SK-N-DZ (cell line): ENCODE measurements at places on chromosomes 1 and 21.

DNA sequence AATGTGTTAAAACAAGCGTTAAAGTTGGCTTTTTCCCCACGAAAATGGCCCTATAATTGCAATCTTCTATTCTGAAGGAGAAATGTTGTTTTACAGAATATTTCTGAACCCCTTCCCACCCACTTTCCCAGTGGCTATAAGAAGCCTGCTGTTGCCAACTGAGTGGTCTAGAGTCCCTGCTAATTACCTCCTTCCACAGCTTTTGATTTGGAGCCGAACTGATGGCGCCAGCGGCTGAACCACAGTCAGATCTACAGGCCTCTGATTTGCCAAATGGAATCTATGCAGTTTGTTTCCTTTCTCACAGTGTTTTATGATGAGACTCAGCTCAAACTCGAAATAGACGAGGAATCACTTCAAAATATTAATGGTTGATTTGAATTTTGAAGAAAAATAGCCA is 76.0 kb upstream of the C1orf105 start:
- DNase-seq, result no peak

- DNase-seq, result no peak
These were observed 86.7 kb downstream of the DDX20 start for GRCh38 chr1:111842411-111842810.

DNA sequence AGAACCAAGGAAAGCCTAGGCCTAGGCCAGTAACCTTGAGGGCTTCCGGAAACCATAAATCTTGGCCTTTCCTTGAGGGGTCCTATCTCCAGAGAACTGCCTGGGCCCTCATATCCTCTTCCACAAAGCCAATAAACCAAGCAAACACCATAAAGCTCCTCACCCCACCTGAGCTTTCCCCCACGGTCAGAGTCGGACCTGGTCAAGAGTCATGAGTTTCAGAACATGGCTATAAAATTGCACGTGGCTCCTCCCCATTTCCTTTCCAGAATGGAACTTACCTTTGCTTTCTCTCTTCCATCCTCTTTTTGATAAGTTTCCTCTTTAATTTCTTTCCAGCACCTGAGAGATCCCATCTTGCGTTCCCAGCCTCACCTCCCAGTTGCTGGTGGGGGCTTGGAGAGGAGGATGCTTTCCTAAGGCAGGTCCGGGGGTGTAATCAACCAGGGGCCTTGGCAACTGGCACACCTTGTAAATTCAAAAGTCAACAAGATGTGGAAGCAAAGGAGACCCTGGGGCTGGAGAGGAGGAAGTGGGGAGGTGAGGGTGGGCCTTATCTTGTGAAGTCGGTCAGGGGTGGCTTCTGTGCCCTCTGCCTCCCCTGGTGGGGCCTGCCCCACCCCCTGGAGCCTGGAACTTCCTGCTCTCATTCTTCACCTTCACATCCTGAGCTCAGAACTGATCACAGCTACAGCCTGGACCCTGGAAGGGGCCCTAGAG is 259.9 kb downstream of the FOXD2 start:
- no peak for DNase-seq

DNA sequence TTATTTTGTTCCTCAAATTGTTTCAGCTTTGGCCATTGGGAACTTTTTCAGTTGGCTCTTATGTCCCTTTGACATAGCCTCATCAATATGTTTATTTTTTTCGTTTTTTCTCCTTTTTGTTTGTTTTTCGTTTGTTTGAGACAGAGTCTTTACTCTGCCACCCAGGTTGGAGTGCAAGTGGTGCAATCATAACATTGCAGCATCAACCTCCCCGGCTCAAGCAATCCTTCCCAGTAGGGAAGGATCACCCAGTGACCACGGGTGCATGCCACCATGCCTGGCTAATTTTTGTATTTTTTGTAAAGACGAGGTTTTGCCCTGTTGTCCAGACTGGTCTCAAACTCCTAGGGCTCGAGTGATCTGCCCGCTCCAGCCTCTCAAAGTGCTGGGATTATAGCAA is 8.1 kb downstream of the POLR3GL start:
- no peak for DNase-seq

DNA sequence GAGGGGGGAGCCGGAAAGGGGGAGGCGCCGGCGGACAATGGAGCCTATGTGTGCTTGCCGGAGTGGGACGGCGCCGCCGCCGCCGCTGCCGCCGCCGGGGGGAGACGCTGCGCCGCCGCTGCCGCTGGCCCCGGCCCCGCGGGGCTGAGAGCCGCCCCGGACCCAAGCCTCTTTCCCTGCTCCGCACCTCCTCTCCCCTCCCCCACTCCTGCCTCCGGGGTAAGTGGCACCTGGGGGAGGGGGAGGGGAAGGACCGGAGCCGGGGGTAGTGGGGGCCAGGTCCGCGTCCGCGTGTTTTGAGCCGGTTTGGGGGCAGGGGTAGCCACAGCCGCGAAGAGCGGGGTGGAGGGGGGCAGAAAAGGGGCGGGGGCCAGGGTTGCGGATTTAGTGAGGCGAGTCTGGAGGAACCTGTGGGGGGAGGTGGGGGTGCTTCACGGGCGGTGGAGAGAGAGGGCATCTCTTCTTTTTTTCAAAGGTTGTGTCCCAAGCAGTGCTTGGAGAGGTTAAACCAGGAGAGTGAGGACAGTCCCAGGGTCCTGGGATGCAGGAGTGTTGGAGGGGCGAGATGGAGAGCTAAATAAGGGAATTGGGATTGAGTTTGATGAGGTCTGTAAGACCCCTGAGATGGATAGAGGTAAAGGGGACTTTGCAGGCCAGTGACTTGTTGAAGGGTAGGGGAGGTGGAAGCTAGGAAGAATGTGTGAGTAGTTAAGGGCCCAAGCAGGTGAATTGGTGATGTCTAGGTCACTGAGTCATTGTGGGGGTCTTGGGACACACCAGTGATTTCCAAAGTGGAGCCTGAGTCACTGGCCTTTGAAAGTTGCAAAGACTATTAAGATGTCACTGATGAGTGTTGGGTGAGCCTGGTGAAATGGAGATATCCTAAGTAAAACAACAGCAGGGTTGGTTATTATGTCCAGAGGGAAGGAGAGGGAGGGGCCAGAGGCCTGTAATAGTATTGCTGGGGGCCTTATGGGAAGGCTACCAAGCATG is 59.1 kb downstream of the BCL9 start:
- peak; percentile 52 for DNase-seq

- DNase-seq, result no peak
These were observed 79.5 kb upstream of the VAMP3 start for GRCh38 chr1:7691576-7691975.

- DNase-seq, result no peak
These were observed 12.6 kb upstream of the CD34 start for GRCh38 chr1:207923561-207923960.

- DNase-seq, result no peak
These were observed 39.9 kb upstream of the TARBP1 start for GRCh38 chr1:234518876-234519275.

- no peak for DNase-seq
These were observed 279.5 kb downstream of the DSCAM start for GRCh38 chr21:40567501-40567900.

GRCh38 chr1:1954831-1955441 is 35.9 kb upstream of the TMEM52 start:
- DNase-seq, result no peak

DNA sequence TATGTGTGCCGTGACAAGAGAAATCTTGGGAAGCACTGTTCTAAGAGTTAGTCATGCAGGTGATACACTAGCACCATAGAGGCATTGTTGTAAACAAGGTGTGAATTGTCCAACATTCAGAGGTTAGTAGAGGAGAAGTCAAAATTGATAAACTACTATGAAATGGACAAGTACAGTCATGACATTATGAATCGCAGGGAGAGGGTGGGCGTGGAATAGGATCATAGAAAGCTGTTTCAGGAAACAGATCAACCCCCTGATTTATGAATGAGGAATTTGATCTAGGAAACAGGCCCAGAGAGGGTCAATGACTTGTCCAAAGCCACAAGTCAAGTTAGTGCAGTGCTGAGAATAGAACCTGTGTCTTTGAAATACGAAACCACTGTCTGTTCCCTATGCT is 58.5 kb upstream of the LAX1 start:
- no peak for DNase-seq
